ENCODE measurements at places on chromosomes 6 and 20.

DNA sequence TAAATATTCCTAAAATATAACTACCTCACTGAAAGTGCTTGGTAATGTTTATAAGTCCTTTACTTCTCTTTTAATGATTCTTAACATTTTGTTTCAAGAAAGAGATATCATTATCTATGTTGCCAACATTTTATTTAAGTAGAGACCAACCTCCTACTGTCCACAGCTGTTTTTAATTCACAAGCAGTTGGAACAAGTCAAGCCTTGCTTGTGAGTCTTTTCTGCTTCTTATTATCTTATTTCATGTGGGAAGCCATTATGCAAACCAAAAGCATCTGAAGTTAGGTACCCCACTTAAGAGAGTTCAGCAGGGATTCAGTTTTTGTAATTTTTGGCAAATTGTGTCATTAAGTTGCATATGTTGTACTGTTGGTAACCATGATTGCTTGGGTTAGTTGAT lies 1714.5 kb downstream of the GRIK2 start:
- DNase-seq = no peak

DNA sequence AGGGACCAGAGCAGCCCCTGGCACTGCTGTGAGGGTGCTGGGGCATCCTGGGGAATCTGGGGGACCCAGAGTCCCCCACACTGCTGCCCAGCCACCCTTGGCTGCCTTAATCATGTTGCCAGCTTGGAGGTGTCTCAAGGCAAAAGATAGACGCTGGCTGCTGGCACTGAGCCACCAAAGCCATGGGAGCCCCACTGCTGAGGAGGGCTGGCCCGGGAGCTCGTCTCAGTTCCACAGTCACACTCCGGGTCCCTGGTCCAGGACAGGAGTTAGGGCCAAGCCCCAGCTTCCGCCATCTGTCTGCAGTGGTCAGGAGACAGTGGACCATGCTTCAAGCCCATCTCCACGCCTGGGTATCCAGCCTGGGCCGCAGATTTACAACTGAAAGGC lies 41.0 kb upstream of the HMGA1 start:
- no peak for DNase-seq

DNA sequence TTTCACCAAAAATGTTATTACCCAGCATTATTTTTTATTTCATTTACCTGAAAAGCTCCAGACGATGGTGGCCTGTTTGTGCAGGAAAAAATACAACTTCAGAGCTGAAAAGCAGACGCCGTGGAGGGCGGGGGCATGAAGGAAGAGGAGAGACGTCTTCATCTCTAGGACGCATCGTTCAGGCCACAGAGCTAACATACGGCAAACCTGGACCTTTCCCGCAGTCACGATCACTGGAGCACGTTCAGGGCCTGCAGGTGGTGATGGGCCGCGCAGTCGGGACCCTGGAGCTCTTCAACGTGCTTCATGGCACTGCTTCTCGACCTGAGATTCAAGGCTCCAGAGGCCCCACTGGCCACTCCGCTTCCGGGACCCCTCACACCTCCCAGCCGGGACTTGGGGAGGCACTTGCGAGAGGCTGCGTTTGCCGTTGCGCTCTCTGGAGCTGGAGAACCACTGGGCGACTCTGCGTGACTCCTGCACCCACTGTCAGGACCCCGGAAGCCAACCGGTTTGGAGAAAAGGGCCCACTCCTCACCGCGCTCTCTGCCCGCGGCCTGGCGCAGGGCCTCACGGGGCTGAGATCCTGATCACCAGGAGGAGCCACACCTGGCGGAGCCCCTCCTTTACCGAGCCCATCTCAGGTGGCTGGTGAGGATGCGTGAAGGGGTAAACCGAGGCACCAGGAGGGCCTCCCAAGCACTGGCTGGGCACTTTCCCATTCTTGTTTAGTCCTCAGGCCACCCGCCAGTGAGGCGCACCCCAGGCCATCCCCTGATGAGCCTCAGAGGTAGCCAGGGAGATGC lies 164.4 kb upstream of the AFDN start:
- no peak for DNase-seq

DNA sequence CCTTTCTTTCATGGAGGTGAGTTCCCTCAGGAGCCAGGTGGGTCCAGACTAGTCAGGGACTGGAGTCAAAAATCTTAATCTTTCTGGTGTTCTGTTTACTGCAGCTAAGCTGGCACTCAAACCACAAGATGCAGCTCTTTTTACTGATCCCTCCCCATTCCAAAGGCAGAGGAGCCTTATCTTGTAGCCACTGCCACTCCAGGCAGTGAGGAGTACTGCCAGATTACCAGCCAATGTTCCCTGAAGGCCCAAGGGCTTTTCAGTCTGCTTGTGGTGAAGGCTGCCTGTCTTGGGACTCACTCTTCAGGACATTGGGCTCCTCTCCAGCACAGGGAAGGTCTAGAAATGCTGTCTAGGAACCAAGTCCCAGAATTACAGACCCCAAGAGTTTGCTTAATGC lies 490.4 kb upstream of the ADGRB3 start:
- DNase-seq = no peak

DNA sequence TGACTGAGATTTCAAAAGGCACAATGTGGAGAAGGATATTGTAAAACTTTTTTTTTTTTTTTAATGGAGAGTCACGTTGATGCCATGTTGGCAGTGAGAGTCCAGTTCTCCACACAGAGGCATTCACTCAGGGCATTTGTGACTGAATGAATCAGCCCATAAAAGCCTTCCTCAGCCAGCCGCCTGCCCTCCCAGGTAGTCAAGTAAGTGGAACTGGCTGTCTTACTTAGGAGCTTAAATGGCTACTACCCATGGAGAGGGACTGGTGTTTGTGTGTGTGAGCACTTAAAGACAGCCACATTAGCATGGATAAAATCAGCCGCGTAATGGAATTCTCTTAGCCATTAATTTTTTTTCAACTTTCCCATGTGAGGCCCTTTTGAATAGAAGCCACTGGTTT lies 12.6 kb downstream of the AAR2 start:
- DNase-seq = no peak

- DNase-seq = no peak
Measured at GRCh38 chr6:157656437-157656997, 166.5 kb upstream of the SNX9 start.

DNA sequence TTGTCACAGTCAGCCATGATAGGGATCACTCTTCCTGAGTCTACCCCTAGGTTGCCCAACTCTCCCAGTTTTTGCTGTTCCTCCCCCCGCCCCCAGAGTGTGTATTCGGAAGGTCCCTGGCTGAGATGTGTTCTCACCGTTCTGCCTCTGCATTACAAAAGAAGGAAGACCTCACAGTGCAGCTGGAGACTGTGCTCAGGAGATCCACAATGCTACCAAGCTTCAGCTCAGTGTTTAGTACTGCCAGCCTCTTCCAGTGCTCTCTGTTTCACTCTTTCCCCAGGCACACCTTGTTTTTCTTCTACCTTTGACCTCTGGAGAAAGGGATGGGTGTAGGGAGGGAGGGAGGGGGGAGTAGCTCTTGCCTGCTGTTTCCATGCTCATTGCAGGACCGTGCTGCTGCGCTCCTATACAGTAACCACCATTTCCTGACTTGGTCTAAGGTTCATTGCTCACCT lies 13.4 kb upstream of the MOCS1 start:
- no peak for DNase-seq

GRCh38 chr6:118724211-118724610 lies 72.8 kb upstream of the CEP85L start:
- DNase-seq = no peak

DNA sequence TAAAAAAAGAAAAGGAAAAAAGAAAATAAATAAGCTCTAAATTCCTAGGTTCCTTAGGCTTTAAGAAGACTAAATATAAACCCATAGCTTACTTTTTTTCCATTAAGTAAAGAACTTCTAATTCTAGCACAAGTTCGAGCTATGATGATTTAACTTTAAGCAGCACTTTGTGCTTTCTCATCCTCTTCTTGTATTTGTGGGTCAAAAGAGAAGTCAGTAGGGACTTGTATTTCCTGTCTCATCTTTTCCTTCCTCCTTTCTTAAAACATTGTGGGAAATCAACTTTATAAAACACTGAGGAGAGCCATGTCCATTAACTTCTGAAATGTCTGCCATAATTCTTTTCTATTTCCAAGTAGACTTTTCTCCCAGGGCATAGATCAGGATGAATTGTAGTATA lies 637.7 kb upstream of the CITED2 start:
- no peak for DNase-seq

GRCh38 chr6:143882401-143882930 lies 18.2 kb downstream of the ZC2HC1B start:
- DNase-seq = no peak

GRCh38 chr6:106363401-106364138 lies 3.1 kb downstream of the CRYBG1 start:
- no peak for DNase-seq

- no peak for DNase-seq
Measured at GRCh38 chr6:108581237-108581931, 20.7 kb downstream of the FOXO3 start.

DNA sequence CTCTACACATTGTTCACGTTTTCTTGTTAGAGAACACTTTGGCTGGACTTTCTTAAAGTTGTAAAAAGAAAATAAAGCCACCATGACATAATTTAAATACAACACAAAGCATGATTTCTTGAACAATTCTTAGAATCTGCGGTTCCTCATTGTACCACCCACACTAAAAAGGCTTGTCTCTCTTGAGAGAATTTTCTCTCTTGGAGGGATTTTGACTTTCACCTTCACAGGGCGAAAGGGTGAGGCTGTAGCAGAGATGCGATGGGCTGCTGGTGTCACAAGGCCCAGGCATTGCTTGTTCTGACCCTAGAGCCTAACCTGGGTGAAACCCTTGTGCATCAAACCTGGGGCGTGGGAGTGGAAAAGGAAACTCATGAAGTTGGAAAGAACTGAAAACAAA lies 122.7 kb upstream of the RIPOR2 start:
- no peak for DNase-seq

DNA sequence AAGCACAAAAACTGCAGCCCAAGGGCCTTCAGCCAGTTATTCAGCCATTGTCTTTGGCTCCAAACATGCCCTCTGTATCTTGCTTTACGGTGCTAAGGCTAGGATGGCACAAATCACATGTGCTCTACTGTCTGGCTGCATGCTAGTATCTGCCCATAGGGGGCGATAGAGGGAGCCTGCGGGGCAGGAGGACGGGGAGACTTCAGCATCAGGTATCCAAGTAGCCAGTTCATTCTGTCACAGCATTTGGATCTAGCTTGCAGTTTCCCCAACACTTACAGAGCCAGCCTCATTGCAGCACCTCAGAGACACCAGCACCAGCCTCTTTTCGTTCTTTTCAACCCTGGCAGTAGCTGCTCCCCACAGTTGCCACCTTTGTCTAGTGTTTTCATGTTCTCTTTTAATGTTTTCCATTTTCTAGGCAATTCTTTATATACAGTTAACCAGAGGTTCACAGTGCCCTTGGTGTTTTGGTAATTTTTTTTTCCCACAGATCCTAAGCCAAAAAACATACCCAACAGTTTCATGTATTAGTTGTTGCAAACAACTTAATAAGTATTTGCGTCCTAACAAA lies 705.9 kb downstream of the PTPRT start:
- DNase-seq = no peak

- no peak for DNase-seq
Measured at GRCh38 chr6:56984361-56984760, 29.5 kb downstream of the BEND6 start.

DNA sequence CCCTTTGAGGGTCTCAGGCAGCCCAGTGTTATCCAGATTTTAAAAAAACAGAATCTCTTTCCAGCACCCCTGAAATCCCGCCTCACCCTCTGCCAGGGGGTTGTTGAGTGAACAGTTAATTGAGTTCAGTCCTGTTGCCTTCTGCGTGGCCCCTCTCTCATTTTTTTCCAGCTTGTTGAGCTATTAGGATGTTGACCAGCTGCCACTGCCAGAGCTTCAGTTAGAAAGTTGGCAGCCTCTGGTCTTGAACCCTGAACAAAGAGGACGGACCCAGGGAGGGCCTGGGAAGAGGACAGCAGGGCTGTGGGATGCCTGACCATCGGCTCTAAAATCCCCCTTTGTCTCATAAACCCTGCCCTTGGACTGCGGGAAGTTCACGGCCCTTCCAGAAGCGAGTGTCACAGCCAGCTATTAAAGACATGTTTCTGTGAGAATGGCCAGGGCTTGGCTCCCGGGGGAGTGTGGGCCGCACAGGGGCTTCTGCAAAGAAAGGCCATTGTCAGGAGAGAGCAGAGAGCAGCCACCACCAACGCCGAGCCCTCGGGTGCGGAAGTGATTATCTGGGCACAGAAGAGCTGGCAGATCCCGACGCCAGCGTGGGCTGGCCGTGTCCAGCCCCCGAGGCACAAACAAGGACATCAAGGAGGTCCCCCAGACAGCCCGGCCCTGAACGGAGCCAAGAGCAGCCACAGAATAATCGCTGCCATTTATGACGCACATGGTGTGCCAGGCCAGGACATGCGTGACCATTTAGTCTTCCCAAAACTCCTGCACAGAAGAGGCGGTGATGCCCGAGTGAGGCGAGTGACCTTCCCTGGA lies 189.0 kb downstream of the ANKRD60 start:
- DNase-seq = no peak

- no peak for DNase-seq
Measured at GRCh38 chr20:58746620-58747019, 54.0 kb downstream of the NPEPL1 start.

- DNase-seq = no peak
Measured at GRCh38 chr6:125361868-125362267, 60.1 kb upstream of the HDDC2 start.

- DNase-seq = peak; percentile 94
Measured at GRCh38 chr20:45910670-45911485, 1.1 kb downstream of the PLTP start.

DNA sequence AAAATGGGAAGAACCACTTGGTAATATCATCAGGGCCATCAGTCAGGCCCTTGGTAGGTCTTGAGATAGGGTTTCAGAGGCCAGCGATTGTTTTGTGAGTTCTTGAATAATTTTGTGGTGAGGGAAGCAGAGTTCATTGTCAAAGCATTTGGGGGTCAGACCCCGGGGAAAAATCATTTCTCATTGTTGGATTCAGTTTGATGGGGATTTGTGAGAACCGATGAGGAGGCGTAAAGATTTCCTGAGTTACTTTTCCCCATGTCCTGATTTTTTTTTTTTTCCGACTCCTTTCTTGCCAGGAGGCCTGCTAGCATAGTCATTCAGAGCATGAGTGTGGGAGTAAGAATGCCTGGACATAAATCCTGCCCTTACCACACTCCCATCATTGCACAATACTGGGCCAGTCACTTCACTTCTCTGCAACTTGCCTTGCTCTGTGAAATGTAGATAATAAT lies 60.3 kb downstream of the TSHZ2 start:
- no peak for DNase-seq

GRCh38 chr6:136502786-136503185 lies 47.4 kb downstream of the MAP7 start:
- no peak for DNase-seq

GRCh38 chr6:118283766-118284165 lies 264.3 kb upstream of the PLN start:
- DNase-seq = peak; percentile 9

GRCh38 chr6:741410-742339 lies 48.7 kb upstream of the EXOC2 start:
- peak; percentile 11 for DNase-seq

GRCh38 chr20:41408156-41408794 lies 41.7 kb upstream of the EMILIN3 start:
- peak; percentile 6 for DNase-seq

DNA sequence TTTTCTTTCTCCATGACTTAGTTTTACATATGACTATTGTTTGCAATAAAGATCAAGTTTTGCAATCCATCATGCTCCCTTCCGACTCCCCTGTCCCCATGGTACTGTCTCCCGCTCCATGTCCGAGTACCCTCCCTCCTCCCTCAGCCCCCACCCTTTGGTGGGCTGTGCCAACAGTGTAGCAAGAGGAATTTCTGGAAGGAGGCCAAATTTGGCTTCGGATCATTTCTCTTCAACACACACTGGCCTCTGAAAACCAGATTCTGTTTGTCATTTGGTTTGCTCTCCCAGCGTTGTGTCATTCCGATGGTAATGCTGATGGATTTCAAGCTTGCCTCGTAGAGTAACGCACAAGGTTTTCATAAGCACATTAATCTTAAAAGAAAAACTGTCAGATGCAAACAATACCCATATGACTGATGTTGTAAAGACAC lies 22.9 kb upstream of the PAX1 start:
- no peak for DNase-seq
